ENCODE measurements at places on chromosomes 12 and 14.

DNA sequence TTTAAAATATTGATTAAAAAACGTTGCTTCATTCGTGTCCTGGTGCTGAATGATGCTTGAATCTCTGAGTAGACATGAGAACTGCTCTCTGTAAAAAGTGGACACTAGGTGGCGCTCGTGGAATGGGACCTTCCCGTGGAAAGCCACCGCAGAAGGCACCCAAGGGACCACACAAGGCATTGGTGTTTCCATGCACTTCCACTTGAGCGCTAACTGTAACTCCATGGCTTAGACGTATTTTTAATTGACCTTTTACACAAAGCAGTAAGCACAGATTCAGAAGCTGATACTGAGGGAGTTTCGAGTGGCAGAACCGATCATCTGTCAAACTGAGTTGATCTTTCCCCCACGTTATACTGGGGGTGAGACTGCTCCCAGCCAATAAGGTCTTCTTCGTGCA is 135.3 kb downstream of the PRKCH start:
- peak; percentile 75 for DNase-seq

DNA sequence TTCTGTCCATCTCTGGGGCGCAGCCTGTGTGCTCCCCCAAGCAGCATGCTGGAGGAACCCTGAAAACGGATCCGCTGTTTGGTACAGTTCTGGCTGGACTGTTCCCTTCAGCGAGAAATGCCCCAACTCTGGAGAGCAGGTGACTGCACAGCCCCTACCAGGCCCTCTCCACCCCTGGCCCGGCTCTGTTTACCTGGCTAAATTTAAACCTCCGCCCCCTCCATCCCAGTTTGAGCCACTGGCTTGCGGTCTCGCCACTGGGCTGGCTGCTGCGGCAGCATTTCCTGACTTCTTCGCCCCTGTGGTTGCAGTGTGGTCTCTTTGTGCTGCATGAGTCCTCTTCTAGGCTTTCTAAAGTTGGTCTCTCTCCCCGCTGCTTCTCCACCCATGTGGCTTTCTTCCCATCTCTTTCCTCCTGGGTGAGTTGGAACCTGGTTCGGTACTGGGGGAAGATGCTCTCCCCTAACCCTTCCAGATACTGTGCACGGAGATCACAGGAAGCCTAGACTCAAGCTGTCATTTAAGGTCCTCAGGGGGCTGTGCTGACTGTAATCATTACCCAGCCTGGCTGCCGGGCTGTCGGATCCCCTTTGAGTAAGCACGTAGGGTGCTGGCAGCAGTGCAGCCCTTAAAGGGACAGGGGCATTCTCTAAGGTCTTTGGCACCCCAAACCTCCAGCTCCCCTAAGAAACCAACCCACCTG is 60.6 kb downstream of the FBXL14 start:
- no peak for DNase-seq

DNA sequence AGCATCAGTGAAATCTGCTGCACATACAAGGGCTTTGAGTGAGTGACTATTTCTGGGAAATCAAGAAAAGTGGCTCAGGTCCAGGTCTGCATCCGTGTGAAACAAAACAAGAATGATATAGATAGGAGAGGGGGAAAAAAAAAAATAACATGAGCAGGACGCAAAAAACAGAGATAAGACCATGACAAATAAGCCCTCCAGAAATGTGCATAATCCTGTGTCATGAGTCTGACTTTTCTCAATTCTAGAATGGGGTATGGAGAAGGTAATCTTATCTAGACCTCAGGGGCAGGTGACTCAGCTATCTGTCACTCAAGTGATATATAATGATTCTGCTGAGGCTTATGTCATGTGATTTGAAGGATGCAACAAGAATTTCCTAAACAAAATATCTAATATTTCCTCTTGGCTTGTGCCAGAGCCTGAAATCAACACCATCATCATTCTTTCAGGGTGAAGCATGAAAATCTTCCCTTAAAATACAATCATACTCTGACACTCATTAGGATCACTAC is 250.0 kb downstream of the PHLDA1 start:
- no peak for DNase-seq

GRCh38 chr12:98823012-98823411 is 177.9 kb downstream of the APAF1 start:
- no peak for DNase-seq

DNA sequence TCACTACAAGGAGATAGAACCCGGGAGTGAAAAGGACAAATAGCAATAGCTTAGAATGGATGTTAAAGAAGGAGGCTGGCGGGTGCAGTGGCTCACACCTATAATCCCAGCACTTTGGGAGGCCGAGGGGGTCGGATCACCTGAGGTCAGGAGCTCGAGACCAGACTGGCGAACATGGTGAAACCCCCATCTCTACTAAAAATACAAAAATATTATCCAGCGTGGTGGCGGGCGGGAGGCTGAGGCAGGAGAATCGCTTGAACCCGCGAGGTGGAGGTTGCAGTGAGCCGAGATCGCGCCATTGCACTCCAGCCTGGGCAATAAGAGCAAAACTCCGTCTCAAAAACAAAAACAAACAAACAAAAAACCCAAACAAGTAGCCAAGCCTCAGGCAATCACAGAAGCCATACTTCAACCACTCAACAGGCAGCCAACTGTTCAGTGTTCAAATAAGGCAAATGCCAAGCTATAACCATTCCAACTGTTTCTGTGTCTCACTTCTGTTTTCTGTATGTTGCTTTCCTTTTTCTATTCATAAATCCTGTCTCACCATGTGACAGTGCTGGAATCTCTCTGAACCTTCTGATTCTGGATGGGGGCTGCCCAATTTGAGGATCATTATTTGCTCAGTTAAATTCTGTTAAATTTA is 3.9 kb upstream of the SPTLC2 start:
- no peak for DNase-seq

DNA sequence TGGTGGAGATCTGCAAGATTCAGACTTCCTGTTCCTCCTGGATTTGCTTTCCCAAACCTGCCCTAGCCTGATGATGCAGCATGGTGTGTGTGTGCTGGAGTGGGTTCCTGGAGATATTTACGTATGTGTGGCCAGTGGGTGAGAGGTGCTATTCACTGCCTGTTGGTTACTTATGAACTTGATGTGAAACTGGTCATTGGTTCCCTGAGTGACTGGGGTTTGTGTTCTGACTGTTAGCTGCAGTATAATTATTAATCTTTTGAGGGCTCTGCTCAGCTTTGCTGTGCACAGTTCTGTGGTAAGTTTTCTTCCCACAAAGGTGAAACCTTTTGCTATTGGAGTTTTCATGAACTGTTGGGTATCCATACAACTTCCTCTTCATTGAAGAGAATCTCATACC is 541.8 kb upstream of the FBXO33 start:
- no peak for DNase-seq

- no peak for DNase-seq
These were observed 2.8 kb downstream of the ADSS1 start for GRCh38 chr14:104726600-104727451.

GRCh38 chr12:118319627-118320026 is 53.1 kb downstream of the TAOK3 start:
- DNase-seq, result no peak

- peak; percentile 39 for DNase-seq
These were observed 15.8 kb upstream of the ANKRD9 start for GRCh38 chr14:102525219-102525928.

DNA sequence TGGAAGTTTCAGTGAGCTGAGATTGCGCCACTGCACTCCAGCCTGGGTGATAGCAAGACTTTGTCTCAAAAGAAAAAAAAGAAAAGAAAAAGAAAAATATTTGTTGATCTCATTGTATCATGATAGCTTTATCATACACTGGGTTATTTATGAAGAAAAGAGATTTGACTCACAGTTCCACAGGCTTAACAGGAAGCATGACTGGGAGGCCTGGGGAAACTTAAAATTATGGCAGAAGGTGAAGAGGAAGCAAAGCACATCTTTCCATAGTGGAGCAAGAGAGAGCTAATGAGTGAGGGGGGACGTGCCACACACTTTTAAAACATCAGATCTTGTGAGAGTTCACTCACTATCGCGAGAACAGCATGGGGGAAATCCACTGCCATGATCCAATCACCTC is 72.7 kb upstream of the FUT8 start:
- no peak for DNase-seq

GRCh38 chr14:52003324-52003723 is 14.0 kb downstream of the RTRAF start:
- DNase-seq, result no peak

DNA sequence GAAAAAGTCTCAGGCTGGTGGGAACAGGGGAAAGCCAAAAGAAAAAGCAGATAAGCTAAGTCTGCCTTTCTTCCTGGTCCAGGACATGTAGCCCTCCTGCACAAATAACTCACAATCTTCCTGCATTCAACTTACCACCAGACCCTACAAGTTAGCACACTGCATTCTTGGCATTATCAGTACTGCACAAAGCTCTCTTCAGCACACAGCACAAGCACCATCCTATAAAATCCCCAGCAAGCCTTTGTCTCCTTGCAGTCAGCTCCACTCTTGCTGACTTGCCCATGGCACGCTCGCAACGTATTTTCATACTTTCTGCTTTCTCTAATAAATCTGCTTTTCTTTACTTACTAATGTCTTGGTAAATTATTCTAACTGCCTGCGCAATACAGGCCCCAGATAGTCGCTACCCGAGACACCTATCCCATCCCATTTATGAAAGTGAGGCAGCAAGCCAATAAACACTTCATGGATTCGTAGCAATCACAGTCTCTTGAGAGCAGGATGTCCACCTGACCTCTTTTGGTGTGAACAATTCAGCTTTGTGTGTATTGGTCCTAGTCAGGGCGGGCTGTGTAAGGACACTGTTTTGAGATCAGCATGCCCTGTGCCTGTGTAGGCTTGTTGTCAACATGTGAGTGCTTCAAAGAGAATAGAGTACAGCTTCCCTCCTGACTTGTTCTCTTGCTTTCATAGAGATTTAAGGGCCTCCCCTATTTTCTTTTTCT is 49.0 kb downstream of the TMEM117 start:
- DNase-seq, result no peak
